ENCODE measurements at places on chromosomes 16 and 17.

DNA sequence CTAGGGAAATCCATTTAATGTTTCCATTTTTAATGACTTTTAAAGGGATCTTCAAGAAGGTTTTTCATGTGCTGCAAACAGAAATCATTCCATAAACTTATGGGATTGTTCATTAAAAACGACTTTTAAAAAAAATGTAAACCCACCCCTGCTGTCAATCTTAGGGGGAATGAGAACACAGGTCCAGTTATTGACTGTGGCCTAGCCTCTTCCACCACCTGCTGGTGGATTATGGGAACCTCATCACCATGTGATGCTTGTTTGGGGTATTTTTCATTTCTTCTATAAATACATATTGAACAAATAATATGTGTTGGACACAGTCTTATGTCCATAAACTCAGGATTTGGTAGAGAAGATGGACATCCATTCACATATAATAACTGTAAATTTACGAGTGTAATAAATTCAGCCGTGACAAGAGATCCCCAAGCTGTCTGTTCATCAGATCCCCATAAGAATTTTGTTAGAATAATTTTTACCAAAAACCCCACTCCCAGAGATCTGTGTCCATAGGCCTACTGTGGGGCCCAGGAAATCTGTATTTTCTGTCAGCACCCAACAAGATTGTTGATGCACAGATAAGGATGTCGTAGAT, 42.0 kb upstream of the TMC5 start:
- peak; percentile 3 for DNase-seq

DNA sequence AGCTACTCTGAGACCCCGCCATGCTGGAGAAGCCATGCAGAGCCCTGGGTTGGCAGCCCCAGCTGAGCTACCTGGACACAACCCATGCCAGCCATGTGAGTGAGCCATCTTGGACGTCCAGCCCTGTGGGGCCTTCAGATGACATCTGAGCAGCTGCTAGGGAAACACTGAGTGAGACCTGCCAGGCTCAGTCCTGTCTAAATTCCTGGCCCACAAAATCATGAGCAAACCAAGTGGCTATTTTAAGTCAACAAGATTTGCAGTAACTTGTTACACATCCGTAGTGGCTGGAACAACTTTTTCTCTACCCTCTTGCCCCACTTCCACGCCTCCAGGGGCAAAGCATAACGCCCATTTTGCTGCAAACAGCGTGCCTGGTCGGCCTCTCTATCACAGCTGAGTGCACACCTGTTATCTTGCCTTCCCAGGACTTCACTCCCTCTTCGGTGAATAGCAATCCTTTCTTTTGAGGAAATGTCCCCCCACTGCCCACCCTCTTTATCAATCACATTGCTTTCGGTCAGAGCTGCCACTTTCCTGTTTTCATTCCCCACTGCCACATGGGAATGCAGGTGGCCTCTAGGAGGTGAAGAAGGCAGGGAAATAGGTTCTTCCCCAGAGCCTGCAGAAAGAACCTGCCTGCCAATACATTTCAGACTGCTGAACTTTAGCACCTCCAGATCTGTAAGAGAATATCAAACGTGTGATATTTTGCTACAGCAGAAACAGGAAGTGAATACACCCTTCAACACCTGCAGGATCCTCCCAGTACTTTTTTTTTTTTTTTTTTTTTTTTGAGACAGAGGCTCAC, 7.4 kb upstream of the SCIMP start:
- DNase-seq: no peak

- no peak for DNase-seq
Observed at GRCh38 chr17:45293413-45294211, 23.2 kb downstream of the MAP3K14 start.

GRCh38 chr17:66643815-66644710, 190.9 kb upstream of the CACNG5 start:
- no peak for DNase-seq

DNA sequence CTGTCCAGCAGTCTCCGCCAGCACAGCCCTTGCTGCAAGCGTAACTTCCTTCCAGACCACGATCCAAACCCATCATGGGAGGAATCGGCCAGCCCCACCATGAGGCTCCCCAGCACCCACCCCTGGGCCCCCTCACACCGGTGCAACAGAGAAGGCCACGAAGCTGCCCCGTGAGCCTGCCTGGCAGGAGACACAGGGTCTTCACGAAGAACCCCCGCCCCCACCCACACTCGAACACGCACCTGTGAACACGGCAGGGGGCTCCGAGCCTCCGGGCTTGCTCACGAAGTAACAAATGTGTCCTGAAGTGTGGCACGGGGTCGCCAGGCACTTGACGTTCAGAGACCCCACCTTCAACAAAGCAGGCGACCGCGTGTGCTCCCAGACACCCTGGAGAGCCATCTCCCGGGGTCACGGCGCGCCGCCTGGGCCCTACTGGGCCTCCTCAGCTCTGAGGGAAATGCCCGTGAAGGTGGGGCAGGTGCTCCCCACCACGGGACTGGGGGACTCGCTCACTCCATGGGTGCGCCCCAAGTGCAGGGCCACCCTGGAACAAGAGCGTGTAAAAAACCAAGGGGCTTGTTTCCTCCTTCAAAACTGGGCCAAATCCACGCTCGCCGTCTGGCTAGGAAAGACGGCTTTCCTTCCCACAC, 7.6 kb downstream of the HAGH start:
- no peak for DNase-seq

GRCh38 chr17:4040784-4041183, 76.5 kb upstream of the ATP2A3 start:
- DNase-seq: no peak

DNA sequence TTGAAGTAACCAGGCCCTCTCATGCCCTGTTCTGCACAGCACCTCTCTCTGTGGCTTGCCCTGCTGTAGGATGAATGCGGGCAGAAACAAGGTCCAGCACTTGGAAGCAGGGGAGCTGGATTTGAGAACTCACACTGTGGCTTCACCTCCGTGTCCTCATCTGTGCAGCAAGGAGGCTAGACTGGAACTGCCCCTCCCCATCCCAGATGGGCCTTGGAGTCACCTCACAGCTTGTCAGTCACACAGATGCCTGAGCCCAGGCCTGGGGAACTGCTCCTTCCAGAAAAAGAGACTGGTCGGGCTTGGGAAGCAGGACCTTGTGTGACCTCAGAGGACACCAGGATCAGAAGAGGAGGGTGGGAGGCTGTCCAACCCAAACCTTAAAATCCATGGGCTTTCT, 180.8 kb downstream of the CCT6B start:
- DNase-seq: no peak

DNA sequence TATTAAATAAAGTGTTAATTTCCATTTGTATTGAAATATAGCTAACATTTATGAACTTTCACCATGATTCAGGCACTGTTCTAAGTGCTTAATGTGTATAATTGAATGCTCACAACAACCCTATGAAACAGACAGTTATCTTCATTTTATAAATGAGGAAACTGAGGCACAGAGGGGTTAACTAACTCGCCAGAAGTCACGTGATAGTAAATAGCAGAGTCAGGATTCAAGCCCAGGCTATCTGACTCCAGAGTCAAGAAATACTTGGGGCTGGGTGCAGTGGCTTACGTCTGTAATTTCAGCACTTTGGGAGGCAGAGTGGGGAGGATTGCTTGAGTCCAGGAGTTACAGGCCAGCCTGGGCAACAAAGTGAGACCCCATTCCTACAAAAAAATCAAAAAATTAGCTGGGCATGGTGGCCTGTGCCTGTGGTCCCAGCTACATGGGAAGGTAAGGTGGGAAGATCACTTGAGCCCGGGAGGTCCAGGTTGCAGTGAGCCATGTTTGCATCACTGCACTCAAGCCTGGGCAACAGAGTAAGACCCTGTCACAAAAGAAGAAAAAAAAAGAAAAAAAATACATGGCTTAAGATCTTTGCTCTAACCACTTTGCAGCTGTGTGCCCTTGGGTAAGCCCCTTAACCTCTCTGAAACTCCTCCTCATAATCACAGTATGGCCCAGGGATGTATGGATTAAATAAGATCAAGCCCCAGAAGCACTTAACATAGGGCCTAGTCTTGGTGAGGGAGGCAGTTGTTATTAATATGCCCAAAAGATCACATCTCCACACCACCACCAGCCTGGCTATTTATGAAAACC, 29.0 kb downstream of the WSB1 start:
- no peak for DNase-seq

DNA sequence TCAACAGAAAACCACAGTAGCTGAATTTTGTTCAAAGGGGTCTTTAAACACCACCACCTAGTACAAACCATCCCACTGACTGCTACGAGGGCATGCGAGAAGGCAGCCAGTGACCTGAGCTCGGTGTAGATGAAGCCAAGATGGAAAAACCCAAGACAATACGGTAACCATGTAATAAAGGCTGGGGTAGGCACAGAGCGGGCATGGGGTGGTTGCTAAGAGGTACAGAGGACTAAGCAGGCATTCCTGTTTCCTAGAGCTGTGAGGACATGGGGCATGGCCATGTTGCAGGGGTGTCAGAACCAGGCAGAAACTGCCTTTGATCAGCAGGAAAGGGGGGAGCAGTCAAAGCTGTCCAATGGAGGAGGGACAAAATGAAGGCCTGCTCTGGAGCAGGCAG, 52.1 kb downstream of the NDEL1 start:
- DNase-seq: no peak

DNA sequence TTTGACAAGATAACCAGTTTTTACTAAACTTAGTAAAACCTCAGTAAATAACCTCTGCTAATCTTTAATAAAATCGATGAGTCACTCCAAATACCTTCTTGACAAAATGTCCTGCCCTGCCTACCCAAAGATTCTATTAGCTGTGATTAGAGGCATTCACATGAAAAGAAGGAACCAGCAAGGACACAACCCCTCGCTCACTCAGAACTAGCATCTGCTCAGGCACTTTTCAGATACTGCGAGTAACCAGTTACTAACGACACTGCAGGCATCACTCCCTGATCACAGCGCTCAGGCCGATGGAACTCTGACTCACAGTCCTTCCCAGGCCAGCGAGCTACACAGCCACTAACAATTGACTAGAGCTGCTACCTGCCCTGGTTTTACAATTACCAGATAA, 24.3 kb downstream of the PELP1 start:
- no peak for DNase-seq

DNA sequence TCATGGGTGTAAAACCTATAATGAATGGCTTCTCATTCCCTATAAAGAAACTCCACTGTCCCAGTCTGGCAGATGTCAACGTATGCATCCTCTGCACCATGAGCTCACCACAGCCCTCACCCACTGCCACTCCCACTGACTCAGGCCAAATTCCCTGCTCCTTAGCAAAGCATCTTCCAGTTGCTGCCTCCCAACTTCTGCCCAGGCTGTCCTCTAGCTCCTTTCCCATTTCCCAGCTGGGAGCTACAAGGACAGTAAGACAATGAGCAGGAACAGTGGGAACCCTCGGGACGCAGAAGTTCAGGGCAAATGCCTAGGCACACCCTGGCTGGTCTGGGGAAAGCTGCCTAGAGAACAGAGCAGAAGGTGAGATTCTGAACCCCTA, 9.1 kb upstream of the THAP11 start:
- DNase-seq: no peak

DNA sequence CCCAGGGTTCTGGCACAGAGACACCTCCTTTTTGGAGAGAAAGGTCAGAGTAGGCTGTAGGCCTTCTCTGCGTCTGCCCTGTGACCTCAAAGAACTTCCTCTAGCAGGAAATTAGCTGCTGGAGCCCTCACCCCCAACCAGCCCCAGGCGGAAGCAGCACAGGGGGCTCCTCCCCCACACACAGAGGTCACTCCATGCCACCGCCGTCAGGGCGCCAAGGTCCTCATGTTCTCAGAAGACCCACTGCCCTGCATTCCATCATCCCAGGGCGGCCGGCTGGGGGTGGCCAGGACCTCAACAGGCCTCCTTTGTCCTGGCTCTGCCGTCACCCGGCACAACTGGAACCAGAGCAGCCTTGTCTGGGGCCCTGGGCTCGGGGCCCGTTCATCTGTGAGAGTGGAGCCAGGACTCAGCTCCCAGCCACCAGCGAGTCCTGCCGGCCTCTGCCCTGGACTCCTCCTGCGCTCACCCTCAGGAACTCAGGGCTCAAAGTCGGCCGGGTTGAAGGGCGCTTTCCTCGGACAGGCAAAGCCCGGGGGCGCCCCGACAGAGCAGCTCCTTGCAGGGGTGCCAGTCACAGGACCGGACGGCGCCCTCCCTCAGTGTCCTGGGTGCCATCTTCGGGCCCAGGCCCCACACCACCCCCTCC, 1.2 kb downstream of the TMC6 start:
- DNase-seq: no peak

GRCh38 chr17:76428511-76428910, 24.4 kb downstream of the UBE2O start:
- no peak for DNase-seq

DNA sequence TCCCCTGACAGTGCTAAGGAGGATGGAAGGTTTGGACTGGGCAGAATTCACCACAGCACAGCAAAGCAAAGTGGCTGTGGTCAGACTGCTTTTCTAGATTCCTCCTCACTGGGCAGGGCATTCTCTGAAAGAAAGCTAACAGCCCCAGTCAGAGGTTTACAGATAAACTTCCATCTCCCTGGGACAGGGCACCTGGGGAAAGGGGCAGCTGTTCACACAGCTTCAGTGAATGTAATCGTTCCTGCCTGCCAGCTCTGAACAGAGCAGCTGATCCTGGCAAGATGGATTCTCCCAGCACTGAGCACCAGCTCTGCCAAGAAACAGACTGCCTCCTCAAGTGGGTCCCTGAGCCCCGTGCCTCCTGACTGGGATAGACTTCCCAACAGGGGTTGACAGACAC, 42.4 kb upstream of the KIF2B start:
- DNase-seq: no peak

- DNase-seq: no peak
Observed at GRCh38 chr17:65536573-65537342, 24.7 kb downstream of the AXIN2 start.

DNA sequence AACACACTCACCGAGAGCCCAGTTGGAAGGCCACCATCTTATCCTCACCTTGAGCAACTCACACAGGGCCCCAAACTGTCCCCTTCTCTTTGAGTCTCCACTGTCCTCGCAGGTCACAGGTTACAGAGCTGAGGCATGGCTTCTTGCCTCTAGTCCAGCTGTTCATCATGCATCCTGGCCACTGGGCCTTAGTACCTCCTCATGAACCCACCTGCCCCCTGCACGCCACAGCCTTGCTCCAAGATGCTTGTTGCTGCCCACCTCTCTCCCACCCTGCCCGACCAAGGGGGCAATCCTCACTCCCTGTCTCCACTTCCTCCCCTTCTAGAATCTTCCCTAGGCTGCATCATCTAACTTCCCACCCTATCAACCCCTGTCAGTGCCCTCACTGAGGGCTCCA, 17.1 kb downstream of the CDH5 start:
- DNase-seq: no peak

DNA sequence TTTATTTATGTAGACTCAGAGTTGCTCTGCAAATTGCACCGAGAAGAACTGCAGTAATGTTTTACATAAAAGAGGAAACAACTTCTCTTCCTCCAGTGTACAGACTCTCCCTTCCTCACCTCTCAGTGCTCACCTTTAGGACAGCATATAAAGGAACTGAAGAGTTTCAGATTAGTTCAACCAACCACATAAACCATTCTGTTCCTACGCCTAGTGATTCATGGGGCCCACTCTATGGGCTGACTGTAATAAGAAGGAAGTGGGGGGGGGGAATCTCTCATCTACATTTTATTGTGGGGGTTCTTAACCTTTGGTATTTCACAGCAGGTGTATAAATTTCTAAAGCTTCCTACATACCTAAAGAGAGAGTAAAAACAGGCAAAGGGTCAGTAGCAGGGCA, 18.3 kb downstream of the ZSWIM7 start:
- DNase-seq: no peak

Data from stimulated activated CD4-positive, alpha-beta T cell treated with anti-CD3 and anti-CD28 coated beads, TNF-alpha, amount 100 ng/mL, for 24 hours (primary cell).